ENCODE measurements at places on chromosomes 7 and 10.

- no peak for DNase-seq
These were observed 92.0 kb downstream of the PHYHIPL start for GRCh38 chr10:59268460-59268859.

DNA sequence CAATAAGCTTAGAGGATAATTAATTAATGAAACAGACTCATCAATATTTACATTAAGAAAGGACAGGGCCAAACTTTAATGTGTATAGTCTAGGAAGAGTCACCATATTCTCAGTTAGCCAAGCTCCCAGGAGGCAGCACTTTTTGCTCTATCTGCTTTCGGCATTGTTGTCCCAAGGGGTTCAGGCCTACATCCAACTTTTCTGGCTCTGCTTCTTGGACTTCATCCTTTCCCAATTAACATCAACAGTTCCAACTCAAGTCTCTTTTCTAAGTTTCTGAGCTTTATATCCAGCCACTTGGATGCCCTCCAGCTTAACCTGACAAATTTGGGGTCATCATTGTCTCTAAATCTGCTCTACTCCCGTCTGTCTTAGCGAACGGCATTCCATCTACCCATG lies 42.8 kb downstream of the GLI3 start:
- no peak for DNase-seq

DNA sequence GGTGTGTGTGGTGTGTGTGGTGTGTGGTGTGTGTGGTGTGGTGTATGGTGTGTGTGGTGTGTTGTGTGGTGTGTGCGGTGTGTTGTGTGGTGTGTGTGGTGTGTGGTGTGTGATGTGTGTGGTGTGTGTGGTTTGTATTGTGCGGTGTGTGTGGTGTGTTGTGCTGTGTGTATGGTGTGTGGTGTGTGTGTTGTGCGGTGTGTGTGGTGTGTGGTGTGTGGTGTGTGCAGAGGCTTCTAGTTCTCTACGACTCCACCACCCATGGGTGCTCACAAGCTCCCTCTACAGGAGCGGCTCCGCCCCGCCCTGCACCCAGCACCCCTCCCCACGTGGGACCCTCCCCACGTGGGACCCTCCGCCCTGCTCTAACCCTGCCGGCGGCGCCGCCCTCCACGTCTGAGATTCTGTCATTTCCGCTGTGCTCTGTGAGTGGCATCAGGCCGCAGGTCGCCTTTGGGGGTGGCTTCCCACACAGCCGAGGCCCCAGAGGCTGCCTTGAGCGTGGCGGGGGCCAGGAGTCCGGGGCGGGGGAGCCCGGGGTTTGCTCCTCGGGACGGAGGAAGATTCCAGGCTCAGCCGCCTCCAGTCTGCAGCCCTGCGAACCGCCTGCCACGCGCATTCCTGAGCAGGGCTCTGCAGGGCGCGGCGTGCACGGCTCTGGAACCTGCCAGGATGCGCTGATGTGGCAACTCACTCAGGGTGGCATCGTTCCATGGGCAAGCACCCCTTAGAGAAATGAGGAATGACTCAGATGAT lies 37.0 kb upstream of the DNAJB6 start:
- no peak for DNase-seq

DNA sequence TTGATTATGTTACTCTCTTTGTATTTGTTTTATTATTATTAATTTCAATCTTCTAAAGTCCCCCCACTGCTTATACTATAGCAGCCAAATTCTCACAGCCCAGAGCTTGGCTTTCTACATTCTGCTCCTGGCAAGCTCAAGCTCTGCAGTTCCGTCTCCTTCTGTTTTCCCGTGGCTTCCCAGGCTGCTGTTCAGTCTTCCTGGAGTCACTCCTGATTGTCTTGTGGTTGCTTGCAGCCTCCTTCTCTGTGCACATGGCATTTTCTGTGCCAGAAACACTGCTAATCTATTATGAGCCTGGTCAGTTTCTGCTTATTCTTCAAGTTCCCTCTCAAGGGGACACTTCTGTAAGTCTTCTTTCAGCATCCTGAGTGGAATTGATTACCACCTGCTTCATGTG lies 533.7 kb upstream of the IGFBP3 start:
- DNase-seq, result no peak

DNA sequence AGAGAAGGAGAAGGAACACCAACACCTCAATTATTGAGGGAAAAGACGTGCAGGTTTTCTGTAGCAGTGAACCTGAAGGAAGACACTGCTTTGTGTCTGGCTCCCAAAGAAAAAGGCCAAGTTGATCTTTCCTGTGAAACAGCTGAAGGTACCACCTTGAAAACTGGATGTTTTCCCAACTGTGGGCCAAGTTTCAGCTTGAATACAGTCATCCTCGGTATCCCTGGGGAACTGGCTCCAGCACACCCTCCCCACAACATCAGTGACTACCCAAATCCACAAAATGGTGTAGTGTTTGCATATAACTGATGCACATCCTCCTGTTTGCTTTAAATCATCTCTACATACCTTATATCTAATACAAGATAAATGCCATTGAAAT lies 297.0 kb upstream of the PITRM1 start:
- DNase-seq, result no peak

GRCh38 chr7:38169847-38170246 lies 8.2 kb upstream of the STARD3NL start:
- no peak for DNase-seq

GRCh38 chr7:98968621-98969020 lies 90.3 kb downstream of the TRRAP start:
- no peak for DNase-seq

DNA sequence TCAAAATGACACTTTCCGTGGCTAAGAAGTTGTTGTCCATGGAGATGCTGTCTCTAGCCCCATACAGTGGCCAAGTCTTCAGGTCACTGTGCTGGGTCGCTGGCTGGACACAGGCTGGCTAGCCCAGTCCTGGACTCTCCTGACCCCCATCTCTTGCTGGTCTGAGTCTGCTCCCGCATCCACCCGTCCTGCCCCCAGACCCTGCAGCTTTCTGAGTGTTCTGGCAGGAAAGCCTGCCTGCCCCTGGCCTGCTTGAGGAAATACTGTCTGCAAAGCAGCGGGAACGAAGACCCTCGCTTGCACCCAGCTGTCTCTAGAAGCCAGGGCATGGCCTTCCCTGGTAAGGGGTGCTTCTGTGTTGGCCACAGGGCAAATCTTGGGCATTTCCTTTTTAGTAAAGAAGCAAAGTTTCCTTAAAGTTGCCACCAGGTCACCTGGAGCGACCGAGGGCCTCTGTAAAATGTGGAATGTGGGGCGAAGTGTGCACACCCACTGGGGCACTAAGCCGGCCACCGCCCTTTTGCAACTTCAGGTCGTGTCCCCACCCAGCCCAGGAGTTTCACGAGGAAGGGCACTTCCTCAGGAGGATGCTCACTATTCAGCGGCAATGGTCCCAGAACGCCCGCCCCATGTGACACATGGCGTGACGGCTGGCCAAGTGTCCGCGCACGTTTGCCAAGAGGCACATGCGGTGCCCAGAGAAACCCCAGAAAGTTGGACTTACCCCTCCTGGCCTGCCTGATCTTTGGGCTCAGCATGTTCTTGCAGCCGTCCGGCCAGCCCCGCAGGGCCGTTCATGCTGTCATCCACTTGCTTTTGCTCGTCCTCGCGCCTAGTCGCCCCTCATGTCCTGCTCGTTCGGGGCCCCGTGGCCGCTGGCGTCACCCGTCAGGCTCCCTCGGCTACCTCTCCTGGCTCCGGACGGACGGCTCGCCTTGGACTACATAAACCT lies 558 bp downstream of the ARHGAP22 start:
- no peak for DNase-seq

DNA sequence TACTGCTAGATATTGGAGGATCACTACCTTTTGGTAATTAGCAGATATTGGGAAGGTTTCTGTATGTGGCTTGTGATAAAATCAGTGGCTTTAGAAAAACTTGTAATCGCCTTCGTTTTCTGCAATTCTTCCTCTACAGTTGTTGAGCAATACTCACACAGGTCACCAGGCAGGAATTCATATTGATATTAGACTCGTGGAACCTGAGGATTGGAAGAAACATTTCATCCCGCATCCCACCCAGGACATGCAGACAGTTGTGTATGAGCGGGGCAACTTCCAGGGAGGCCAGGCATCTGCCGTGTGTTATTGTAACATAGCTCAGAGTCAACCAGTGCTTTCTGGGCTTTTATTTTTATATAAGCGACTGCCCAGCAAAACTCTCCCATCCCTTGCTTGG lies 821.3 kb downstream of the LRMDA start:
- DNase-seq, result no peak

GRCh38 chr10:129659508-129660268 lies 192.6 kb downstream of the MGMT start:
- DNase-seq, result no peak

DNA sequence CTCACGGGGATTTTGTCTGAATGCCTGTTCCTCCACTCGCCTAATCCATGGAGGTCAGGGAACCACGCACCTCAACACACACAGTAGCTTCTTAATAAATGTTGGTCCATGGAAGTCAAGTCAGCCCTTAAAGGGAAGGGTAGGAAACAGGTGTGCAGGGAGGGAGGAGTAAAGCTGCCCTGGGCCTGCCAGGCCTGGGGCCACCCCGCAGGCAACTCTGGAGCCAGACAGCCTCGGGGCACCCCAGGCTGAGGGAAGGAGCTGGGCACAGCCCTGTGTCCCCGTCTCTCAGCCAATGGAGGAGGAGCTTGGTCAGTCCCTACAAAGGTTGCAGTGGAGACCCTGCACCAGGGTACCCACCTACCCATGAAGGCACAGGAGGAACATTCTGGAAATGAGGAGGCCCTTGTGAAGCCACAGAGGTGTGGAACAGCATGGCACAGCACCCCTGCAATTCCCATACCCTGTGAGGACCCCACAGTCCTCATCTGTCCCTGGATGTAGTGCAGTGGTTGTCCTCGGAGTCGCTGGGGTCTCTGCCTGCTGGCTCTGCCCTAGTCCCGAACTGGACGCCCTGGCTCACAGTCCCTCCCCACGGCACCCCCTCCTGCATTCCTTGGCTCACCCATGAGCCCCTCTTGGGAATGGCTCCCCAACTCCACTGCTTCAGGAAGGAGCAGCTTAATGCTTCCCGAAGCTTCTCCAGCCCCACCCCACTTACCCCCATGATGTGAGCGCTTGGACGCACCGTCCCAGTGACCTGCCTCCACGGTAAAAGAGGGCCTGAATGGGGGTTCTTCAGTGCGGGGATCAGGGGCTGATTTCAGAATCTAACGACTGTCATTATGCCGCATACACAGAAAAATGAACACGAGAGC lies 79.2 kb upstream of the INSIG1 start:
- no peak for DNase-seq

DNA sequence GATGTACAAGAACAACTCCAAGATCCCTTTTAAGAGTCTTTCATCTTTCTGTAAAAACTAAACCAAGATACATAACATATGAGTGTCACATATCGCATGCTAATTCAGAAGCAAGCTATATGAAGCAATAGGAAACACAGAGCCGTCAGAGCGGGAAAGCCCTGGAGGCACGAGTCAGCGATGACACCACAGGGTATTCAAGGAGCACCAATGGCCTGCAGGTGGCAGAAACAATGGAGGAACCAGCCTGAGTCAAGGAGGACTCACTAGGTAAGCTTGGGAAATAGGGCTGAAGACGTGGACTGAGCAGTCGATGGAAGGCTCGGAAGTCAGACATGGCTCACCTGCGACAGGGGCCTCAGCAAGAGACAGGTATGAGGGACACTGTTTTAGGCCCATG lies 214.4 kb downstream of the FAM107B start:
- peak; percentile 50 for DNase-seq

Measured in BE2C (cell line).